Activated CD4-positive, alpha-beta T cell treated with anti-CD3 and anti-CD28 coated beads, Interleukin-10, Interleukin-2, amounts not matched to agents 100 ng/mL and 50 ng/mL, durations not matched to agents 16 hours and 8 hours (primary cell): ENCODE measurements at places on chromosomes 16 and 17.

DNA sequence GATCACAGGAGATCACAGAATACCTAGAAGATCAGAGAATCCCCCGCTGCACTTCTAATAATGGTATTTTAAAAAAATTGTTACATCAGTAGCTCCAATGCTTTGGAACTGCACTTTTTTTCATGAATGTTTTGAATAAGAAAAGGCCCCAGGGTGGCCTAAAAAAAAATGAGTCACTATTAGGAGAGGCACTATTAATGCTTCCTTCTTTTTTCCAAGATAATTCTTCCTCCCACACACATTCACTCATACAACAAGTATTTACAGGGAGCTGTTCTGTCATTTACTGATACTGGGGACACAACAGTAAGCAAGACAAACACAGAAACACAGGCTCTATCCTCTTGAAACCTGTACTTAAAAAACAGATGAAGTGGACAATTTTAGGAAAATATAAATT, 675 bp upstream of the PDZD9 start:
- DNase-seq = no peak

- no peak for DNase-seq
These were observed 882.8 kb upstream of the SOX9 start for GRCh38 chr17:71237903-71238538.

DNA sequence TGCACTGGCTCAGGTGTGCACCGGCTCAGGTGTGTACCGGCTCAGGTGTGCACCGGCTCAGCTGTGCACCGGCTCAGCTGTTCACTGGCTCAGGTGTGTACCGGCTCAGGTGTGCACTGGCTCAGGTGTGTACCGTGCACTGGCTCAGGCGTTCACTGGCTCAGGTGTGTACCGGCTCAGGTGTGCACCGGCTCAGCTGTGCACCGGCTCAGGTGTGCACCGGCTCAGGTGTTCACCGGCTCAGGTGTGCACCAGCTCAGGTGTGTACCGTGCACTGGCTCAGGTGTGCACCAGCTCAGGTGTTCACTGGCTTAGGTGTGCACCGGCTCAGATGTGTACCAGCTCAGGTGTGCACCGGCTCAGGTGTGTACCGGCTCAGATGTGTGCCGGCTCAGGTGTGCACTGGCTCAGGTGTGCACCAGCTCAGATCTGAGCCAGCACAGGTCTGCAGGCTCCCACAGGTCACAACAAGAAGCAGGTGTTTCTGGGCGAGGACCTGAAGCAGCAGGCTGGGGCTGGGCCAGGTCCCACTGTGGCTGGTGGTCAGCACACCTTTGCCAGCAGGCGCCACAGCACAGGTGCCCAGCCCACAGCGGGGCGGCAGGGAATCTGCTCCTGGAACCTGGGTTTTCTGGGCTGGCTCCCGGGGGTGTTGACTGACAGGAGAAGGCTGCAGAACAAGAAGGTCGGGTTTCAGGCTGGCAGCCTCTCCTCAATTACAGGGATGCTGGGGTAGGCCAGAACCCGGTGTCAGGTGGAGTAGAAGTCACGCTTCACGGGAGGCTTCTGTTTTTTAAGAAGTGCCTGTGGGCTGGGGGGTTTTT, 17.2 kb downstream of the METRNL start:
- DNase-seq = no peak

GRCh38 chr16:10601444-10602408, 21.3 kb upstream of the EMP2 start:
- no peak for DNase-seq

DNA sequence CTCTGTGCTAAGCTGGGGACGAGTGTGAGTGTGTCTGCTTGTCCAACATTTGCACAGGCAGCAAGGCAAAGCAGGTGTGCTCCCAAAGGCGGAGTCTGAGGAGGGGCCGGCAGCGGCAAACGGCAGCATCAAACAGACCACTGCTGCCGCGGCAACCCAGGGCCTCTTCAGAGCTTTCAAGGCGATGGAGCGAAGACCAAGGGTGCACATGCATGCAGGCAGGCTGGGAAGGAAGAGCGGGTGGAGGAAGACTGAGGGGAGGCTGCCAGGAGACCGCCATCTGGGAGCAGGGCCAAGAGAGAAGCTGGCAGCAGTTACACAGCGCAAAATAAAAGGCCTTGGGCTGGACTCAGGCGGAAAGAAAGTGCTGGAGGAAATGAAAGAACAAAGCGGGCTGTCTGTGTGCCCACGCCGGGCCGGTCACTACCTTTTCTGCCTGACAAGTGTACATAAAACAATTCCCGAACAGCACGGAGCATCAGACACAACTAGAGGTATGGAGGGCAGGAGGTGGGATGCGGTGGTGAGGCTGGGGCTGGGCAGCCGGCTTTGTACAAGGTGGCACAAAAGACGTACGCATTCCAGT, 8.5 kb downstream of the TIMM22 start:
- DNase-seq = no peak

GRCh38 chr16:81808933-81809480, 29.9 kb downstream of the PLCG2 start:
- peak; percentile 51 for DNase-seq

GRCh38 chr16:81493755-81494433, 49.3 kb downstream of the CMIP start:
- peak; percentile 18 for DNase-seq

GRCh38 chr16:6803176-6803575, 529.5 kb upstream of the RBFOX1 start:
- no peak for DNase-seq

DNA sequence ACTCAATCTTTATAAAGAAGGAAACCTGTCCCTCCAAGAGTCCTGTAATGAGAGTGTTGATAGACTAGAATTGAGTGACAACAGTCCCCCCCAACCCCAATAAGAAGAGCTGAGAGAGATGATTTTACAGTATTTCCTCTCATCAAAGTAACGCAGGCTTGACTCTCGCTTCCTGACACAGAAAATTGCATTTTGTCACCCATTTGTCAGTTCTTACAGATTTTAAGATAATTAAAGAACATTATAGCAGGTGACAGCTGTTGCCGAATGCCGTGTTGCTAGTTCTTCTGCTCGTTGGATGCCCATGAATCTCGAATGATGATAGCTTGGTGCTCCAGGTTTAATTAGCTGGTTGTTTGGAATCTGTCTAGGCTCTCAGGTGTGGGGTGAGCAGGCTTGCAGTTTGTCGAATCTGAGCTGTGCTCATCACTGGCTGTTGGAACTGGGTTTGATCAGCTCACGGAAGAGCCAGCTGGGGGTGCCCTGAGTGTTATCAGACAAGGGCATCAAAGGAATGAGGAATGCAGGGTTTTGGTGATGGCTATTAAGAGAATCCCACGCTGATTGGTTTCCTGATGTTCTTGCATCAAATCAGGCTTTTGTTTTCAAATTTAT, 84.8 kb upstream of the CPHXL start:
- no peak for DNase-seq

DNA sequence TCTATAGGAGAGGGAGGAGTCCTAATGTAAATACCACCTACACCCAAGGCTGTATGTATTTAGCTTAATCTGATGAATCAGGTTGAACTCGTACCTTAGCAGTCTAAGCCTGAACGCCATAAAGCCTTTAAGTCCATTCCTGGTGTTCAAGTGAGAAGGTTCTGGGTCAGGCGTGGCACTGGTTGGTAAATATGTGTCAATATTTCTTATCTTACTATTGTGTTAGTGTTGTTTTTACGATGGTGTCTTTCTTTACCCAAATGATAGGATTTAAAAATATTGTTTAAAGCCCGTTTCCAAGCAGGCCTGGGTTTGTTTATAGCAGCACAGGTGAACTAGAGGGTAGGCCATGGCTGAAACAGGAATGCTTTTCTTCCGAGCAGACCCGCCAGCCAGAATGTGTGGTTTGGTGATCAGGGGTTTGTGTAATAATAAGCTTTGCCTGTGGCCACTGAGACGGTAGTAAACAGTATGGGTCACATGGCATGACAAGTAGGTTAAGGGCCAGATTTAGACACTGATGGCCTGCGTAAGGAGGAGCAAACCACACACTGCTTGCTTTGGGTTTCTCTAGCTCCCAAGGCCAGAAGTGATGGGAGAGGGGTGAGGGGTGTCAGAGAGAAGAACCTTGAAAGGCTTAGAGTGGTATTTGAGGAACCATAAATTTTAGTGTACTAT, 3.3 kb downstream of the TMEM94 start:
- no peak for DNase-seq

- DNase-seq = no peak
These were observed 316.1 kb upstream of the IRX3 start for GRCh38 chr16:54602666-54603065.

DNA sequence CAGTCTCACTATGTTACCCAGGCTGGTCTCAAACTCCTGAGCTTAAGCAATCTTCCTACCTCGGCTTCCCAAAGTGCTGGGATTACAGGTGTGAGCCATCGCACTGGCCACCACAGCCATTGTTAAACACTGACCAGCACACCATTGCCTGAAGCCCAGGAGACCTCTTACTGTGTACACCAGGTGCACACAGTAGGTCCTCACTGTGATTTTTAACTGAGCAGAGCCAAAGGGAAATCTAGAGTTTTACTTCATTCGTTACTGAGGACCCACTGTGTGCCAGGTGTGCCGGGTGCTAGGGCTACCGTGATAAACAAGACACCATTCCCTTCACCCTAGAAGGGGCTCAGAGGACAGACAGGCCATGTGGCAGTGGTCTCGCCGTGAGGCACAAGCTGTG, 4.2 kb downstream of the ITGB4 start:
- no peak for DNase-seq

- DNase-seq = peak; percentile 12
These were observed 11.1 kb upstream of the SLC5A11 start for GRCh38 chr16:24834459-24835335.

DNA sequence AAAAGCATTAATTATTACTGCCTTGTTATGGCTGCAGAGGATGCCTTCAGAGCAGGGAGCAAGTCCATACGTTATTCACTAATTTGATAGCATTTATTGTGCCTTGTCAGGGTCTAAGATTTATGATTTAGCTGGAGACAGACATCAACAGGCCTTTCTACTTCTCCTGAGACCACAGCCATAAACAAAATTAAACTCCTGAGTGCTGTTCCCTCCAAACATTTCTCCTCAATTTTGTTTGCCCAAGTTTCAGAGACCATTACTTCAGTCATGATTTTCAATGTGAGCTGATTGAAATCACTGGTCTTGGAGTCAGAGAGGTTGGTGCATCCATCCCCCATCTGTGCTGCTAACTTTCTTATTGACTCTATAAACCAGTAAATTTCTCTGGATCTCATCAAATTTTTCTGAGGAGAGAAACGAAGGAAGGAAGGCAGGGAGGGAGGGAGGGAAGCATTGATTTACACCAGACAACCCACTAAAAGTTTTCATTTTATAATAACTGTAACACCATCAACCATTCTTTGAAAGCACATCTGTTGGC, 423.6 kb upstream of the CDH11 start:
- no peak for DNase-seq

GRCh38 chr17:77915594-77916021, 42.9 kb upstream of the TNRC6C start:
- no peak for DNase-seq

- DNase-seq = no peak
These were observed 4.3 kb downstream of the COTL1 start for GRCh38 chr16:84613408-84614072.

- no peak for DNase-seq
These were observed 9.6 kb downstream of the ITGAD start for GRCh38 chr16:31402687-31403086.

- no peak for DNase-seq
These were observed 605 bp downstream of the MRTFB start for GRCh38 chr16:14071576-14072271.

DNA sequence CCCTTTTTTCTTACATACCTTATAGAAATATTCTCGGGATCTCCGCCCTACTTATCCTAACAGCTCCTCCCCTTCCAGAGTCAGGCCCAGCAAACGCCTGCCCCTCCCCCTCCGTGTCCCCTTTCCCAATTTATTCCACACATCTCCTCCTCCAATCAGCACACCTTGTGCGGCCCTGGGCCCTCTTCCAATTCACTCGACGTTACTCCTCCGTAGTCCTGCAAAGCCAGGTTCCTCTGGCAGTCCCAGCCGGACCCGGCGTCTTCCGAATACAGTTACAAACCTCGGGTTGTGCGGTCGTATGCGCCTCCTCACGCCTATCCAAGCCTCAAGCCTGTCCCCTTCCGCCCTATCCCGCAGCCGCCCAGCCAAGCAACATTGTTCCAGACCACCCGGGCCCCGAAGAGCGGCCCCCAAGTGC, 677 bp downstream of the CBX1 start:
- DNase-seq = no peak

DNA sequence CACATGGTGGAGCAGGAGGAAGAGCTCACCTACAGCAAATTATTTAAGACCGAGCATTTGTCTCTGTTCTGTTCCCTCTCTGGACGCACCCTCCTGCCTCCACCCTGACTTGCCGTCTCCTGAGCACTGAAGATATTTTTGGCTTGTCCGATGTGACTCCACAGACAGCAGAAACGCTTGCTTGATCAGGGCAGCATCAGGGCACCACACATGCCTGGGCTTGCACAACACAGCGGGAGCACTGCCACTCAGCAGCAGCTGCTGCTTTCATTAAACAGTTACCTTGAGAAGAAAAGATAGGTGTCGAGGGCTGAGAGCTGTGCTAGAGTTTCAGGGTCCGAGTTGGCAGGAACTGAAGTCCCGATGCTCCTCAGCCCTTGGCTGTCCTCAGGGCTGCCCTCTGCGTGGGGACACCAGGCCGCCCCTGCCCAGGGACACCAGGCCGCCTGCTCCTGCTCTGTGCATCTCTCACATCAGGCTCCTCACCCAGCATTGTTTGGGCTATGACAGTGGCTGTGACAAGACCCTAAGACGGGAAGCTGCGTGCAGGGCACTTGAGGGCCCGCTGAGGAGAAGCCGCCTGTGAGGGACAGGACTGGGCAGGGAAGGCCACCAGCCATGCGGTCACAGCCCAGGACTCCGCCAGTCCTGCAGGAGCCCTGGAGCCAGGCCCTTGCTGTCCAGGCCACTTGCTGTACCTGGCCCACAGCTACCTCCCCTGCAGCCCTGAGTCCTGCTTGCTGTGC, 21.3 kb upstream of the CDH15 start:
- no peak for DNase-seq

GRCh38 chr16:85041219-85042166, 13.9 kb downstream of the KIAA0513 start:
- DNase-seq = no peak

DNA sequence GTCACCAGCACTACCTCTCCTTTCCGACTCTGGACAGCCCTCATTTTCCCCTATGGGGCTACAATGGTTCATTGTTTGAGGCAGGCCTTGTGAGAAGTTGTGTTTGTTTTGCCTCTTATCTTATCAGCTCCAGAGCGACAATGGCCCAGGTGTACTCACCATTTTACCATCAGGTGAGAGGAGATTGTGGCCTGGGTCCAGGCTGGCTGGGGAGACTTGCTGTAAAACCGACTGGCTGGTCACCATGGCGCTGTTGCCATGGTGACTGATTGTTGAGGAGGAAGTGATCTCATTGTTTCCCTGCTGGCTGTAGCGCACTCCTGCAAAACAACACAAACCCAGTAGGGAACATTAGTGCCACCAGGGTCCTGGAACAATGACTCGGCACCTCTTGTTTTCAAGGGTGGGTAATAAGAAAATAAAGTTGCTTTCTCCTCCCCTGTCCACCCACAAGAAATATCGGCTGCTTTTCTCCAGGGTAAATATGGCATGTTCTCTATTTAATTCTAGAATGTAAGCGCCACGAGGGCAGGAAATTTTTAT, 34.4 kb downstream of the HNF1B start:
- peak; percentile 6 for DNase-seq

- DNase-seq = no peak
These were observed 96.8 kb upstream of the CLEC3A start for GRCh38 chr16:77925531-77925930.
